Ureter (tissue), 1 donor: ENCODE measurements at places on chromosomes 2 and 18.

DNA sequence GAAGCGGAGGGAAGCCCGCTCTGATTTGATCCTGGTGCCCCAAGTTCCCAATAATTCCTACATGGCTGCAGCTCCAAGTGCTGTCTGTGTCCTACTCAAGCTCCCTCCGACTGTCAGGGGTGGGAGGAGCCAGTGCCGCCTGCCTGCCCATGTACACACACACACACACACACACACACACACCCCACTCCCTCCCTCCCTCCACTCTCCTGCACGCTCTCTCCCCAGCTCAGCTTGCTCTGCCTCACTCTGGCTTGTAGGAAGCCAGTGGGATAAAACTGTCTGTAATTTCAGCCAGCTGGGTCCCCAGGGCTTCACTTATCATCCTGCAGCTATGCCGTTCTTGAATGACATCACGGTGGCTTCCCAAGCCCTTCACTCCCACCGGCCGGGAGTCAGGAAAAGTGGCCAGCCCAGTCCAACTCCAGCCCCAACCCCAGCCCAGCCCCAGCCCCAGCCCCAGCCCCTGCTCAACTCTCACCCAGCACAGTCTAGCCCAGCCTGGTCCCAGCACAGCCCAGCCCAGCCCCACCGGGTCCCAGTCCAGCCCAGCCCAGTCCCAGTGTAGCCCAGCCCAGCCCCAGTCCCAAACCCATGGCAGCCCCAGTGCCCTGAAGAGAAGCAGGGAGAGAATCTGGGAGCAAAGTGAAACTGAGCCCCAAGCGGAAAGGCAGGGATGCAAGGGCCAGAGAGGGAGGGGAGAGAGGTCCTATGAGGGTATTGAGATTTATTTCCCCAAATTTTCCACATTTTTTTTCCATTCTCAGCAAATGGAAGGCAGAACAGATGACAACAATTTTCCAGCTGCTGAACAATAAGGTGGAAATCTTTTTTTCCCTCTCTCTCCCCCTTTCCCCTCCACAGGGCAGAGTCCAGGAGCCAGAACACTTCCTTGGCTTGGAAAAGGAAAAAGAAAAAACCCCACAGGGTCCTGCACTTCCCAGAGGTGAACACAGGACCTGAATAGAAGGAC is 144.0 kb downstream of the TNS1 start:
- peak; percentile 83 for DNase-seq

DNA sequence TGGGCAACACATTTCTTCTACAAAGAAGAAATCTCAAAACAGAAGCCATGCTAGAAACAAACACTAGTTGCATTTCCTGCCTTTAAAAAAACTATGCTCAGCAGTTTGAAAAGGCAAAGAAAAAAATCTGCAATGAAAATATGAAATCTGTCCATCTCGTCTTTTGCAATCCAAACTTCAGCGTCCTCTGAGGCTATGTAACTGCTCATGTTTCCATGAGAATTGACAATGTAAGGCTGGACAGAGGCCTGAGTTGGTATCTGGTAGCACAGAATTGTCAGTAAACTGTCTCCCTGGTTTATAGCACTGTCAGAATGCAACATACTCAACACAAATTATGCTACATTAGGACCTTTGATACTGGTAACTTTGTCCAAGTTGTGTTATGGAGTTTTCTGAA is 429.9 kb downstream of the ARHGAP15 start:
- no peak for DNase-seq

DNA sequence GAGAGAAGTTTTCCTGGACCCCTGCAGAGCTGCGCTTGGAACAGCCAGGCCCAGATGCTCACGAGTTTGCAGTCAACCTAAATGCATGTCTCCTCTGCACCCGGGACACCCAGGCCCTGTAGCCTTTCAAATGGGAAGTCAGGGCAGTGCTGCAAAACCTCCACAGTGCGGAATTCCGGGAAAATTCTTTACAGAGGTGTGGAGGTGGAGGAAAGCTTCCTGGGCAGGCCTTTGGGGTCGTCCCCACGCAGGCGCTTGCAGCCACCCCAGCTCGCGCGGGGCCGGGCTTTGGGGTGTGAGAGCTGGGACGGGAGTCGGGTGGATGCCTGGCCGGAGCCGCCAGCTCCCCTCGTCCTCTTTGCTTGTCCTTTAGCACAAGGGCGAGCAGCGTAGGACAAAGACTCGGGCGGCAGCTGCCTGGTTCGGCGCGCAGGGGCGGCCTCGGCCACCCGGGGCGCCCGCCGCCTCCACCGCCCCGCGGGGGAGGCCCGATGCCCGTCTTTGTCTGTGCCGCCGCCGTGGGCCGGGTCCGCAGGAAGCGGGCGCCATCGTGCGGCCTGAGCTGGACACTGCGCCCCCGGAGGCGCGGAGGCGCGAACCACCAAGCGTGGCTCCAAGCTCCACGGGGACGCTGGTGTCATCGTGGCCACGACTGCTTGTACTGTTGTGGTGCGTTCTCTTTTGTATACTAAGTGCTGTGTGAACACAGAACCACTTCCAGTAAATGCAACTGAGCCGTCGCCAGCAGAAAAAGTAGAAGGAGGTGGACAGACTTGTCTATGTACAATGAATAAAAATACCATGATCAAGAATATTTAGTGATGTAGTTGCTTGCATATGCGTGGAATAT is 28.2 kb upstream of the BCL11A start:
- DNase-seq: peak; percentile 61

- no peak for DNase-seq
These were observed 96.4 kb upstream of the ATL2 start for GRCh38 chr2:38473333-38474005.

DNA sequence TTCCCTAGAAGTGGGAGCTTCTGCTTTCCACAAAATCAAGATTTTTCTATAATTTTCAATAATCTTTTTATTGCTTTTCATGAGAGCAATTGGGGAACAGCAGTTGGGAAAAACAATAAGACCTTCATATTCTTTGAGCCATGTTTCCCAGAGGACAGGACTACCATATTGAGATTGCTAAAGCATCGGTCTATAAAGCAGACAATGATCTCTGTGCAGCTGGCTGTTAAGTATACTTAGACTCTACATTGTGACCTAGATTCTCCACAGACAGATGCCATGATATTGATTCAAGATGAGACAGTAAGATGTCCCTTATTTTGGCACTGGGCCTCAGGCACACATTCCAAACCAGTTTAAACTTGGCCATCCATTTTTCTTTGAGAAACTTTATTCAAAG is 1178.7 kb downstream of the SUCLG1 start:
- DNase-seq: no peak

DNA sequence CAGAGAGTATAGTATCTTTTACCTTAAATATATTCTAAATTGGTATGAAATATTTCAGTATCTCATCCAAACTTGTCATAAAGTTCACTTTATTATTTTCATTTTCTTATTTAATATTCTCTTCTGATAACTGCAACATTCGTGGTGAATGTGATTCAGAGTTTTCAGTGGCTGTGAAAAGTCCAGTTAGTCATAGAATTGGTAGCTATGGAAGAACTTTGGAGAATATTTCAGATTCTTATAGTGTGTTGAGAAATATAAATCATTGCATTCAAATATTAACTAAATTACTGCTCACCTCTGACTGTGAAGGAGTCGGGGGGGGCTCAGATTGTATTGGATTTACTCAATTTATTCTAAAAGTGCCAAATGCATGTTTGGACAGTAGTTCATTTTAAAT is 178.6 kb upstream of the VWC2L start:
- DNase-seq: no peak

- DNase-seq: no peak
These were observed 150.5 kb downstream of the ARHGAP15 start for GRCh38 chr2:143279672-143280071.

GRCh38 chr18:77119851-77120491 is 12.6 kb downstream of the MBP start:
- no peak for DNase-seq

- DNase-seq: no peak
These were observed 125.2 kb upstream of the ARL5A start for GRCh38 chr2:151953467-151953866.
